ENCODE measurements at places on chromosomes 3 and 15. TPM values are rescaled to one million over a fixed set of nuclear protein-coding genes. Genes with fewer than 3 reads are reported as not detected.

MYO5C gene
- total RNA-seq, result 0.33 TPM

GRCh38 chr3:16589867-16590624 lies 15.2 kb downstream of the DAZL start:
- no peaks in the 10 kb centered on the region for H3K36me3 ChIP-seq
- no peak for DNase-seq
- no peaks in the 10 kb centered on the region for H3K27me3 ChIP-seq
- H3K27ac ChIP-seq, result no peak overlapping the region

- no peaks in the 10 kb centered on the region for H3K27me3 ChIP-seq
- DNase-seq, result no peak
- H3K4me1 ChIP-seq, result no peaks in the 10 kb centered on the region
Observed at GRCh38 chr15:29678504-29679034, 143.7 kb downstream of the TJP1 start.

- H3K4me1 ChIP-seq, result no peaks in the 10 kb centered on the region
- no peak overlapping the region for H3K4me3 ChIP-seq
- DNase-seq, result no peak
- H3K27ac ChIP-seq, result no peak overlapping the region
- no peaks in the 10 kb centered on the region for H3K36me3 ChIP-seq
Observed at GRCh38 chr3:153756816-153757215, 364.4 kb upstream of the ARHGEF26 start.

- no peaks in the 10 kb centered on the region for H3K4me1 ChIP-seq
- no peaks in the 10 kb centered on the region for H3K36me3 ChIP-seq
- no peak overlapping the region for H3K4me3 ChIP-seq
Observed at GRCh38 chr15:100733101-100733842, 130.9 kb downstream of the ASB7 start.

DNA sequence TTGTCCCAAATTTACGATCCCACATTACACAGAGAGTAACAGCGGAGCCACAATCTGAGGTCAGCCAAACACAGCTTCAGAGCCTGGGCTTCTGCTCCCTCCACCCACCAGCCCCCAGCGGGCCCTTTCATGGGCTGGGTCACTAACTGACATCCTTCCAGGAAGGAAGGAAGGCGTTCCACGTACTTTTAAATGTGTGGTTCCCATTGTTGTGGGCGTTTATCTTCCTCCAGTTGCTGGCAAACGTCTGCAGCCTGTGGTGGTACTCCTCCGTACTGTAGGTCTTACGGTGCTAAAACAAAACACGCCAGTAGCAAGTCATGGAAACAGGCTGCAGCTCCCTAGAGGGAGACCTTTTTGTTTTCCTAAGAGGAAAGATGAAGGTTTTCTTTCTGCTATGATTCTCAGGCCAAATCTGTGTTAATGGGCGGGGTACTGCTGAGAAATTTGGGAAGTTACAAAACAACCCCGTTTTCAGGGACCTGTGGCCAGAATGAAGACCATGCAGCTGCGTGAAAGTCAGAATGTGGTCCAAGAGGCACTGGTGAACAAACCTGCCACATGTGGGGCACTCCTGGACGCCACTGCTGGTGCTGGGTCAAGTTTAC lies 7.6 kb downstream of the CTSH start:
- no peaks in the 10 kb centered on the region for H3K27me3 ChIP-seq
- H3K27ac ChIP-seq, result no peak overlapping the region
- H3K4me1 ChIP-seq, result peaks cover 3% of the 10 kb centered on the region

DNA sequence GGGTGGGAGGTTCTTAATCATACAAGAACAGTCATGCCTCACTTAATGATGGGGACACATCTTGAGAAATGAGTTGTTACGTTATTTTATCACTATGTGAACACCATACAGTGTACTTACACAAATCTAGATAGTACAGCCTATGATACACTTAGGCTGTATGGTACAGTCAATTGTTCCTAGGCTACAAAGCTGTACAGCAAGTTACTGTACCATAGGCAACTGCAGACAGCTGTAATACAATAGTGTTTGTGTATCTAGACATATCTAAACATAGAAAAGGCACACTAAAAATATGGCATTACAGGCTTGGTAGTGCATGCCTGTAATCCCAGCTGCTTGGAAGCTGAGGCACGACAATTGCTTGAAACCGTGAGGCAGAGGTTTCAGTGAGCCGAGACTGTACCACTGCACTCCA lies 55.7 kb upstream of the PLXND1 start:
- H3K27ac ChIP-seq, result no peak overlapping the region
- H3K36me3 ChIP-seq, result no peaks in the 10 kb centered on the region
- no peaks in the 10 kb centered on the region for H3K4me1 ChIP-seq
- H3K27me3 ChIP-seq, result no peaks in the 10 kb centered on the region
- no peak for DNase-seq

All from CD8-positive, alpha-beta memory T cell (primary cell).